ENCODE measurements at places on chromosomes 12 and 14.

DNA sequence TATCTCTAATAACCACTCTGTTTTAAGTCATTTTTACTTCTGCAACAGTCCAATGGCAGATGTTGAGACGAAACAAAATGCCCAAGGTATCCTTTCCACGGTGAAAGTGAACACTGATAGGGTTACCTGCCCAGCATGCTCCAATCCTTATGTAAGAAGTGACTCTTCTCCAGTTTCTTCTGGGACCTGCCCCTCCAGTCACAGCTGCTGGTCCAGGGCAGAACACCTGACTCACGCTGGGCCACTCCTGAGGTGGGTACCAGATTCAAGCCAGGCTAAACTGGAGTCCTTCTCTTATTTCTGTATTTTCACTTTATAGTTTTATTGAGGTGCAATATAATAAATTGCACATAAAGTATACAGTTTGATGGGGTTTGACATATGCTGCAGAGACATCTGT, 16.7 kb downstream of the NT5DC3 start:
- DNase-seq = no peak

GRCh38 chr12:110921262-110921661, 883 bp upstream of the MYL2 start:
- DNase-seq = no peak

DNA sequence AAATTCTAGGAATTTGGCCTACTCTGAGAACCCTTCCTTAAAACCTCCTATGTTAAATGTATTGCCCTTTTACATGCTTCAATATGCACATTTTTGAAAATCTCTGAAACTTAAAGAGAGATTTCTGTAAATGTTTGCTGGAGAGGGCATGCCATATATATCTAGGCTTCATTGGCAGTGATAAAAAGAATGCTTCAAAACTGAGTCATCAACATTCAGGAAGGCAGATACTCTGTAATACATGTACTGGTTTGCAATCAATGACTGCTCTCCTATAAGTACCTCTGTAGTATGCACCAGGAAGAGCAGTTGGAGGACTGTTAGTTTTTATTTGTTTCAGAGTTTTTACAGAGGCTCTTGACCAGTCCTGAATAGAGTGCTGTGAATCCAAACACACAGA, 739.9 kb downstream of the SLC16A7 start:
- no peak for DNase-seq

DNA sequence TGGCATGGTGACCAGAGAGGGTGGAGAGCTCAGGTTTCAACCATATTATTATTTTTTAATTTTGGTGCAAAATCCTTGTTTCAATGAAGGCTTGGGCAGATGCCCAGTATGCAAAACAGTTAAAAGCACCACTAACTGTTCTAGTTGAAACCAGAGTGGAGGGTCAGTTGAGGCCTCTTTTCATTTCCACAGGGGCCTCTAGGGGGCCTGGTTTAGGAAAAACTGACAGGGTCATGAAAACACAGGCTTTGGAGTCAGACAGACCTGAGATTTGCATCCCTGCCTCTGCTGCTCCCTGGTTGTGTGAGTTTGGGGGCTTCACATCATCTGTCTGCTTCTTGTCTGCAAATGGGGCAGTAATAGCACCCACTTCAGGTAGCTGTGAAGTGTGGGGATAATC, 3.3 kb upstream of the RPH3A start:
- DNase-seq = no peak

DNA sequence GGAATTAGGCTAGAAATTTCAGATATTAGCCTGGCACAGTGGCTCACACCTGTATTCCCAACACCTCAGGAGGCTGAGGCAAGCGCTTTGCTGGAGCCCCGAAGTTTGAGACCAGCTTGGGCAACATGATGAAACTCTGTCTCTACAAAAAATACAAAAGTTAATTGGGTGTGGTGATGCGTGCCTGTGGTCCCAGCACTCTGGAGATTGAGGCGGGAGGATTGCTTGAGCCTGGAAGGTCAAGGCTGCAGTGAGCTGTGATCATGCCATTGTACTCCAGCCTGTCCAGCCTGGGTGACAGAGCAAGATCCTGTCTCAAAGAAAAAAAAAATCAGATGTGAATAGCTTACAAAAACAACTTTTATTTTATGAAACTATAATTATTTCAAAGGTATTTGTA, 15.1 kb downstream of the FRMD6 start:
- no peak for DNase-seq

- DNase-seq = no peak
Observed at GRCh38 chr14:53845813-53846693, 110.6 kb downstream of the BMP4 start.

DNA sequence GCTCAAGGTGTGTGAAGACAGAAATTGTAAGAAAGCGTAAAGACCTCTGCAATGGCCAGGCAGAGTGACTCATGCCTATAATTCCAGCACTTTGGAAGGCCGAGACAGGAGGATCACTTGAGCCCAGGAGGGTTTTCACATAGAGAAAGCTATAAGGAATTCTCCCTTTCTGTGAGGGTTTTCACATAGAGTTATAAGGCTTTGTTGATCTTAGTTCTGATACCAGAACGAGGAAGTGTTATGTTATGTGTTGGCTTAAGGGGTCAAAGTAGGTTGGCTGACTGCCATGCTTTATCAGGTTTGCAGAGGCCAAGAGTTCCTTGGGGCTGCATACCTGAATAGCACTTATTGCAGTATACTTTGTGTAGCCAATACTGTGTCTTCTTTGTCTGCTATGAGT, 139.1 kb downstream of the ERC1 start:
- DNase-seq = no peak

DNA sequence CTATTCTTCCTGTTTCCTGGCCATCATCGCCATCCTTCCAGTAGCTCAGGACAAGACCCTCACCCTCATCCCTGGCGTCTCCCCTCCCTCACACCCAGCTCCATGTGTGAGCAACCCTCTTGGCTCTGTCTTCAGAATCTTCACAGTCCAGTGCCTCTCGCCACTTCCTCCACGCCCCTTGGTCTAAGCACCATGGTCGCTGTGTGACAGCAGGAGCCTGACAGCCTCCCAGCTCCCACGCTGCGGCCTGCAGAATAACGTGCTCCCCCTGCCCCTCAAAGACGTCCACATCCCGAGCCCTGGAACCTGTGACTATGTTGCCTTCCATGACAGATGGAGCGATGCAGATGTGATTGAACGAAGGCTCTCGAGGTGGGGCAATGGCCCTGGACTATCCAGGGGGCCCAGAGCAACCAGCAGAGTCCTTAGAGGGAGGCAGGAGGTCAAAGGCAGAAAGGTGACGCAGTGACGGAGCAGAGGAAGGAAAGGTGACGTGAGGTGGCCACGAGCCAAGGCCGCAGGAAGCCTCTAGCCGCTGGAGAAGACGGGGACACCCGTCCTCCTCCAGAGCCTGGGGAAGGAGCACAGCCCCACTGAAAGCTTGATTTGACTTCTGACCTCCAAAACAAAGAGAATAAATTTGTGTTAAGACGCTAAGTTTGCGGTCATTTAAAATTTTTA, 139.8 kb downstream of the CALM1 start:
- no peak for DNase-seq

DNA sequence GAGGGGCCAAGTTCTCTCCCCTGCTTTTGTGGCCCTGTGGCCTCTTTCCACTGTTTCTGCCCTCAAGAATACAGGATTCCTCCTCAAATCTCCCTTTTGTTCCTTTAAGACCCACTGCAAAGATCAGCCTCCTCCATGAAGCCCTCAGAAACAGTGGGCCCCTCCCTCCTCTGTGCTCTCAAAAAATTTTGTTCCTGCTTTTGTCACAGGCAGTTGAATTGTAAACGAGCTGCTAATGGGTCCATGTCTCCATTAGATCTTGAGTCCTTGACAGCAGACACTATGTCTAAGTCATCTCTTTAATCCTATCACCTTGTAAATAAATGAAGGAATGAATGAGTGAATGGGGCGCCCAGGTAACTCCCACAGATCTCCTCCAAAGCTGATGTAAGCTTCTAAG, 175.2 kb downstream of the ESRRB start:
- DNase-seq = peak; percentile 54

DNA sequence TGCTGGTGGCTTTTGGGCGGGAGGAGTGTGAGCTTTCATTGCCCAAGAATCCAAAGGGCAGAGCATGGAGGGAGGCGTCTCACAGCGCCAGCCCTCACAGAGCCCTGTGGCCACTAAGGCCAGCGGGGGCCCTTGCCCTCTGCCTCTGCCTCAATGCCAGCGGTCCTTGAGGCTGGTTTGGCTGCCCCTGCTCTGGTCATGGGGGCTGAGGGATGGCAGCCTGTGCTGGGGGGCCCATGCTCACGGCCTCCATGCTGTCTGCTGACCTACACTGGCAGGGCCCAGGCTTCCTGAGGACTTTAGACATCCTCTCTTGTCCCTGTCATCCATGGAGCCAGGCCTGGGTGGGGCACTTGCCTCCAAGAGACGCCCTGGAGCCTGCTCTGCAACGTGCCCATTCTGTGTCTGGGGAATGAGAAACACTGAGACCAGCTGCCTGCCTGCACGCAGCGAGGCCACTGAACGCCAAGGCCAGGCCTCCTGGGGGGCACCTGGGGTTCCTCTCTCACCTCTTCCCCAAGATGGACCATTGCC, 143.4 kb downstream of the KIF26A start:
- DNase-seq = no peak

GRCh38 chr12:96806272-96806671, 100.8 kb upstream of the NEDD1 start:
- no peak for DNase-seq

GRCh38 chr14:34742270-34743115, 28.1 kb upstream of the CFL2 start:
- DNase-seq = no peak

DNA sequence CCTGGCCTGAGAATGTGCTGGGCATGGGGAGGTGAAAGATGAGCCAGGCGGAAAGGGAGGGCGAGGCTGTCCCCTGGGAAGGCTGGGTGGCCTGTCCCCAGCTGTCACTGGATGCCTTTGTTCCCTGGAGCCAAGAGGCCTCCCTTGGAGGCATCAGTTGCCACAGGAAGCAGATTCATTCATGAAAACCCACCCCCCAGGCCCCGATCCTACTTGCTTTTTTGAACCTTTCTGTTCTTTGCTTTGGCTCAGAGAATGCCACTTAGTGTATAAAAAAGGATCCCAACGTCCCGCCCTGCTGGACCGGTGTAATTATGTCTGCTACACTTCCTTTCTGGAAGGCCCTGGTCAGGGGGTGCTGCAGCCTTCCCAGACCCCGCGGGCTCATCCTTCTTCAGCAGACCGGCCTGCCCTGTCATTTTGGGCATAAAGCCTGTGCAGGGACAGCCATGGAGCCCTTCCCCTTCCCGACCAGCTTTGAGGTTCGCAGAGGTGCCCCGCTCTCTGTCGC, 220.2 kb downstream of the SLC41A2 start:
- DNase-seq = no peak

DNA sequence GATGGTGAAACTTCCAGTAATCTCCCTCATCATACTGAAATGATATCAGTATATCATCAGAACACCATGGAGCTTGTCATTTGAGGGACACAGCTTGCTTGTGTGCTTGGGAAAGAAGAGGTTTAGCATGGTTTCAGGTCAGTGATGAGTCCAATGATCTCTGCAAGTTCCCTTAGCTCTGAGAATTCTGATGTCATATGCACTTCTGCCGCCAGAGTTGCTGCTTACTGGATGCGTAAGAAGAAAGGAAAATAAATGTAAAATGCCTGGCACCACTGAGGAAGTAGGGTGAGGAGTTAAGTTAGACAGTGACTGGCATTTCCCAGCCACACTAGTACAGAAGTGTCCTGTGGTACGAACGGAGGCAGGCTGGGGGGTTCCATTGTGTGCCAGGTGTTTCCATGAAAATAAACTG, 22.6 kb downstream of the PRKCH start:
- DNase-seq = no peak

DNA sequence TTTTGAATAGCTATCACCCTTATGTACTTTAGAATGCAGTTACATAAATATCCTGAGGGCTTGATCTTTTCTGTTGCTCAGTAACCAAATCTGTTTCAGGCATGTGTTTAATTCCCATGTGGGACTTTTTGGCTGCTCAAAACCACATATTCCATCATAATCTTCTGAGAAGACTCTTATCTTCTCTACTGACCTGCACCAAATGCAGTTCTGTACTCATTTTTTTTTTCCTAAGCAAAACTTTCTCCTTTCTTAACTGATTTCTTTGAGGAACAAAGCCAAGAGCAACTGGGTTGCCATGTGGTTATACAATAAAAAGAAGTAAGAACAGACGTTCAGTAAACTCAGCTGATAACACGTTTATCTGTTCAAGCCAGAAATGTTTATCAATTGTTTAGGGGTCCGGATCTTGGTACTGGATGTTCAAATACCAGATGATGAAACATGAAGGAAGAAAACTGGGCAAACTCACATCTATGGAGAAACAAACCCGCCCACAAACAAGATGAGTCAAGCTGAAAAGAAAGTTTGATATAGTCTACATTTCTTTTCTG, 50.1 kb downstream of the TMEM132C start:
- DNase-seq = no peak

DNA sequence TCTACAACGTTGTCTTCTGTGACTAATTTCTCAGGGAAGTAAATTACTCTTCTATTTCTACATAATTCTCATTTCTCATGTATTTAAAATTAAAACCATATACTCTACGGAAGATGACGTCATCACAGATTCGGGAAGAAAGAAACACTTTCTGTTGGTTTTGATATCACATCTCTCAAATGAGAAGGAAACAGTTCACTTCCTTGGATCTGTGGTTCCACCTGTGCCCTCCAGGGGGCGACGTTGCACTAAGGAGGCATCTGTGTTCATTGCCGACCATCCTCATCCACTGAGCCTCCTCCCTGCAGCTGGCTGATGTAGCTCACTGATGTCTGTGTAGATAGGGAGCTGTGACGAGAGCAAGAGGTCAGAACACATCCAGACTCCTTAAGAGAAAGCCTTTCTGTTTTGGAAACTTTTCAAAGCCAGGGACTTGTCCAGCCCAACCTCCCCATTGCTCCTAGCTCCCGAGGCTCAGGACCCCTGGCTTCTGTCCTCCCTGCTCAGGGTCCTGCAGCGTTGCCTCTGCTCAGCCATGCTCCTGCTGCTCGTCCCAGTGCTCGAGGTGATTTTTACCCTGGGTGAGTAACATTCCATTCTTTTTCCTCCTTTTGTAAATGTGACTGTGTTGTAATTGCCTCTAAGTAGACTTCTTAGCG, 172.7 kb upstream of the OR4E1 start:
- DNase-seq = peak; percentile 3

- no peak for DNase-seq
Observed at GRCh38 chr12:89072294-89073026, 279.8 kb downstream of the DUSP6 start.

- DNase-seq = peak; percentile 54
Observed at GRCh38 chr12:119328111-119328510, 6.4 kb upstream of the CCDC60 start.

All from NT2/D1 (cell line).